ENCODE measurements at places on chromosomes 6 and 20.
A peak's percentile ranks its signal among the peaks of the same experiment; 100 is the strongest.

DNA sequence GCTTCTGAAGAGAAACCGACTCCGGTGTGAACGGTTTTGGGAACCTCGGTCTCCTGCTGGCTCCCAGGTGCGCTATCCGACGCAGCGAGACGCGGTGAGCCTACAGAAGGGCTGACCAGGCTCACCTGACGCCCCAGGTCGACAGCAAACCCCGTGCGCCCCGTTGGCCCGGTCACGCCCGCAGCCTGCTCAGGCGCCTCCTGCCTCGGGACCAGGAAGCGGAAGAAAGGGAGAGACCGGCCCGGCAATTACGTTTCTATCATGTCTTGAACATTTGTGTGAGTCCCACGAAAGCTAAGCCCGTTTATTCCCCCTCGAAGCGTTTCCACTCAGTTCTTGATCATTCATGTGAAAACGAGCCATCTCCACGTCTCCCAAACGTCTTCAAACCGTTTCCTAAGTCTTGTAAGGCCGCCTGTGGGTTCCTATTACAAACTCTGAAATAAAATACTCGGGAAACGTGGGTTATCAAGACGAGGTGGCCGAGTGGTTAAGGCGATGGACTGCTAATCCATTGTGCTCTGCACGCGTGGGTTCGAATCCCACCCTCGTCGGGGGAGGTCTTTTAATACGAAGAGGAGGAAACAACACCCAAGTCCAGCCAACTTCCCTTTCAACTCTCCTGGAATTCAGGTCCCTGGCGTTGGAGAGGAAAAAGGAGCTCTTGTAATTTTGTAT is 150.5 kb upstream of the PRSS16 start:
- peak; percentile 44 for DNase-seq

- peak; percentile 38 for DNase-seq
Observed at GRCh38 chr6:125789576-125790357, 993 bp upstream of the NCOA7 start.

GRCh38 chr6:126949786-126950185 is 168.7 kb upstream of the RSPO3 start:
- no peak for DNase-seq

DNA sequence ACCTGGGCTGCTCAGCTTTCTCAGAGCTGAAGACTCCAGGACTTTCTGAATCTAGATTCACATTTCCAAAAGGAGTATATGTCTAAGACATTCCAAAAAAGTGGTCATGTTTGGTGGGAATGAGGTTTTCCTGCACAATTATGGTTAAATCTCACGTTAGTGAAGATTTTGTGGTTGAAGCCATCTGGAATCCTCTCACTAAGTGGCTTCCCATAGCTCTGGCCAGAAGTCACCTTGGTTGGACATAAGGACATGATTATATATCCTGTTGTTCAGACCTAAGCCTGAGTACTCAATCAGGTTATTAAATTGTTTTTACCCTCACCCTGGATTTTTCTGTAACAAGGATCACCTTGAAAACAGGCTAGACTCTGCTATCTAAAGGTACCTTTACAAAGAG is 176.1 kb upstream of the PLN start:
- DNase-seq = no peak

DNA sequence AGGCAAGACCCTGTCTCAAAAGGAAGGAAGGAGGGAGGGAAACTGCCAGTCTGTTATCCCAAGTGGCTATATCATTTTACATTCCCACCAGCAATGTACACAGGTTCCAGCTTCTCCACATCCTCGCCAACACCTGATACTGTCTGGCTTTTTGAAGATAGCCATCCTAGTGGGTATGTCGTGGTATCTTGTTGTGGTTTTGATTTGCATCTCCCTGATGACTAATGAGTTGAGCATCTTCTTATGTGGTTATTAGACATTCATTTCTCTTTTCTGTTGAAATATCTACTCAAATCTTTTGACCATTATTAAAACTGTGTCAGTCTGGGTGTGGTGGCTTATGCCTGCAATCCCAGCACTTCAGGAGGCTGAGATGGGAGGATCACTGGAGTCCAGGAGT is 47.9 kb upstream of the ARID1B start:
- no peak for DNase-seq

GRCh38 chr6:35370124-35370741 is 27.9 kb downstream of the PPARD start:
- peak; percentile 54 for DNase-seq

GRCh38 chr20:10639737-10640556 is 33.9 kb downstream of the JAG1 start:
- DNase-seq = no peak

DNA sequence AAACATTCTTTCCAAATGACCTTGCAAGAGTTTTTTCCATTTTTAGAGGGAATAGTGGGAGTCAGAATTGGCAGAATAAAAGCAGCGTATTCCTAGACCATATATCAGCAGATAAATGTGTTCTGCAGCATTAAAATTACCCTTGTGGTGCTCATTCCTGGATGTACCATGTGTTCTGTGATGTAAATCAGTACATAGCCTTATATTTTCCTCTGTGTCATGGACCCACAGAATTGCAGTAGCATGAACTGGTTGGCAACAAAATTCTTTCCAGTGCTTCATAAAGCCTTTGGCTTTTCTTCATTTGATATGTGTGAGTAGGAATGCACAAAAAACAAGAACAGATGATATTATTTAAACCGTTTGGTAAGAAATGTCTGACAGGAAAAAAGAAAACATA is 32.5 kb downstream of the ANKEF1 start:
- DNase-seq = no peak

DNA sequence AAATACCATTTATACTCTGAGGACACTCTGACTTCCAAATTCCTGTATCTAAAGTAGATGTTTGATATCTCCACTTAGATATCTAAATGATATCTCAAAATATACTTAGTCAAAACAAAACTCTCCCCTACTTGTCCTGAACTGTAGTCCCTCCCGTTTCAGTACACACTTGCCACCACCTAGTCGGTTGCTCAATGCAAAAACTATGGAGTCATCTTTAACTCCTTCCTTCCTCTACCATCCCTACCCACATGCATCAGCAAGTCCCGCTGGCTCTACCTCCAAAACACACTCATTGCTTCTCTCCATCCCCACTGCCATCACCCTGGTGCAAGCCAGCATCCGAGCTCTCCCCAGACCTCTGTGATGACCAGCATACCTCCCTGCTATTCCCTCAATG is 13.2 kb downstream of the STX7 start:
- no peak for DNase-seq

DNA sequence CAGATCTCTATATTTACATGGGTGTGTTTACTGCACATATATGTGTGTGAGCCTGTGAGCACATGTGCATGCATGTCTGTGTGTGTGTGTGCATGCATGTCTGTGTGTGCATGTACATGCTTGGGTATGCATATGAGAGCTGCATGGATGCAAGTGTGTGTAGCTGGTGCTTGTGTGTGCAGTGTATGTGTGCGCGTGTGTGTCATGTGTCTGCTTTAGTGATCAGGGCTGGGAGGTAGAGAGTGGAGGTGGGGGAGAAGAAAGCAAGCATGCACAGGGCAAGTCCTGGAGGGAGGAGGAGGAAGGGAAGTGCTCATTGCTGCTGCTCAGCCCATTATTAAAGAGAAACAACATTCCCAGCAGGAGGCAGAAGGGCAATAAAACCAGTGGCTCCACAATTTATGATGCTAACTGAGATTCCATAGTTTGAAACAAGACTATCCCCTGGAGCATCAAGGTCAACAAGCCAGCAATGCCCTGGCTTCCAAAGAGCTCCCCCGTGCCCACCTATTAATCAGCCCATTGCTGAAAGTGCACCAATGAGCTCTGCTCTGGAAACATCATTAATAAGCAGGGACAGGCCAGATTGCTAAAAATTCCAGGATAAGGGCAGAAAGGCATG is 414.0 kb downstream of the MAFB start:
- no peak for DNase-seq

DNA sequence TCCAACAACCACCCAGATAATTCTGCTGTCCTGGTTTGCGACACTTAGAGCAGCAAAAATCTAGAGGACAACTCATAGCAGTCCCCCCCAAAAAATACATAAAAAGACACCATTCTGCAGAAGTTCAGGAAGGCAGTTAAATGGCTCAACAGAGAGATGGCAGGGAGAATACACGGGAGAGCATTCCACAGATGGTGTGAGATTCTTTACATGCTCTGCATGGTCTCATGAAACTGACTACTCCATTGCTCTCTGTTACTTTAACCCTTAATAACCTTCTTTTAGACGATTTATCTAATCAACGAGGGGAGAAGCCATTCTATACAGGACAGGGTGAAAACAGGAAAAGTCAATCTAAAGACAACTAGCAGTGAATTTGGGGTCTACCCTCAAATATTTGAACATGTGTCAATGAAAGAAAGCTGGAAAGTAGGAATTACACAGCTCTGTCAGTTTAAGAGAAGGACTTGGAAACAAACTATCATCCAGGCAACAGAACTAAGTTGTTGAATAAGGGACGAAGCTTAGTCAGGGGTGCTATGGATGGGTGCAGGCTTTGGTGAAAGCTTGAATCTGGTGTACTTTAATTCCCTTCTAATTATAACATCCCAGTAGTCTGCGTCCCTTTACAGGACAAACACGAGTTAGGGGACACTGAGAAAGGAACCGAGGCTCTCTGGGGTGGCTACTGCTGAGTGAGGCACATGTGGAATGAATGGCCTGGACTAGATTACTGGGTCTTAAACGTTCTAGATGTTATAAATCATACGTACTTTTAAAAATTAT is 5.1 kb downstream of the PERP start:
- DNase-seq = no peak

- no peak for DNase-seq
Observed at GRCh38 chr6:111591901-111592461, 13.7 kb downstream of the TRAF3IP2 start.
